ENCODE measurements at places on chromosomes 12 and 14.
A peak's percentile ranks its signal among the peaks of the same experiment; 100 is the strongest.

- DNase-seq: no peak
Observed at GRCh38 chr14:35808076-35808637, 938 bp downstream of the RALGAPA1 start.

- DNase-seq: no peak
Observed at GRCh38 chr12:108328420-108328819, 10.7 kb downstream of the CMKLR1 start.

DNA sequence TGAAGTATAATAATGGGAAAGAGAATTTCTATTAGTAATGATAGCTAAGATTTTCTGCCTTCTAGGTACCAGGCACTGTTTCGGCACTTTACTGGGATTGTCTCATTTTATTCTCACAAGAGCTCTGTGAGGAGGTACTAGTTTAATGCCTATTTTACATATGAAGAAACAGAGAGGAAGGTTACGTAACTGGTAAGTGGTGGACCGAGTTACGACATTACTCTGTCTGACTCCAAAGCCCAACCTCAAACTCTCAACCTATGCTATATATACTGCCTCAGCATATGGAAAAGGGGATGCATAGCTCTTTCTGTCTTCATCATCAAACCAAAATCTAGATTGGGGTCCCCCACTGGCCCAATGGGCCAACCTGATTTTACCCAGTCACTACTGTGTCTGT is 133.5 kb downstream of the KTN1 start:
- no peak for DNase-seq

- DNase-seq: peak; percentile 73
Observed at GRCh38 chr12:3988519-3989217, 115.5 kb upstream of the PARP11 start.

GRCh38 chr12:13784504-13784903 is 196.9 kb downstream of the GRIN2B start:
- no peak for DNase-seq
